ENCODE measurements at places on chromosomes 1 and 21. TPM values are rescaled to one million over a fixed set of nuclear protein-coding genes. Genes with fewer than 3 reads are reported as not detected.

DNA sequence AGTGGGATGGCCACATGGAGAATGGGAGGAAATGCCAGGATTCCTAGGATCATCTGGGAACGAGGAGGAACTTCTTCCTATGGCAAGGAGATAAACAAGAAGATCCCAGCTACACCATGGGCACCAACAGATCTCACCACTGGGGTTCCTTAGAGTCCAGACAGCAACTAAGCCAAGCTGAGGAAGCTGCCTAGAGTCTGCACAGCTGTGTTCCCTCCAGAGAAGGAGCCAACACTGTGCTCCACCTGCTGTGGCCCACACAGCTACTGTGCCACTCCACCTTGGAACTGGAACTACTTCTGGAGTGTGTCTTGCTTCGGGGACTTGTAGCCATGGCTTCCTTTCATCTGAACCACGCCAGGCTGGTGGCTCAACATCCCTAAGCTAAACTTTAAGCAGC, 6.0 kb downstream of the IFNAR1 start:
- DNase-seq, result no peak
- H3K4me3 ChIP-seq, result no peak overlapping the region
- no peak overlapping the region for H3K27ac ChIP-seq
- no peaks in the 10 kb centered on the region for H3K27me3 ChIP-seq

- DNase-seq, result no peak
- no peak overlapping the region for H3K4me3 ChIP-seq
- no peaks in the 10 kb centered on the region for H3K36me3 ChIP-seq
- no peak overlapping the region for H3K27ac ChIP-seq
- peaks cover 1% of the 10 kb centered on the region for H3K27me3 ChIP-seq
- H3K4me1 ChIP-seq, result no peaks in the 10 kb centered on the region
These were observed 2.4 kb downstream of the GRIK3 start for GRCh38 chr1:37031871-37032270.

DNA sequence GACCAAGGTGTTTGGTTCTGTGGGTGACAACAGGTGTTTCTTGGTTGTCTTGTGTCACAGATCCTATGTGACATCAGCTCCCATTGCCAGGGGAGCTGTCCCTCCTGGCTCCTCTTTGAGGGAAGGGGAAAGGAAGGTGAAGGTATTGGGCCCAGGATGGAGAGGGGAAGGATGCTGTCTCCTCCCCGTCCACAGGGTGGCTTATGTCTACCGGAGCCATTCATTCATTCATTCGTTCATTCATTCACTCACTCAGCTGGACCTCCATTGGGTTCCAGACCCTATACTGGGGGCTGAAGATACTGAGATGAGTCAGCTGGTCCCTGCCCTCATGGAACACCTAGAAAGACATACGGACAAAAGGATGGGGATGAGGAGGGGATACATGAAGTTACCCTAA, 38.9 kb downstream of the EPHB2 start:
- no peaks in the 10 kb centered on the region for H3K27me3 ChIP-seq
- DNase-seq, result peak; percentile 6
- no peaks in the 10 kb centered on the region for H3K4me1 ChIP-seq
- no peak overlapping the region for H3K27ac ChIP-seq
- H3K36me3 ChIP-seq, result no peaks in the 10 kb centered on the region
- no peak overlapping the region for H3K4me3 ChIP-seq

The RRP1B gene
- total RNA-seq, result 16.4 TPM
